ENCODE measurements at places on chromosomes 16 and 17. TPM values are rescaled to one million over a fixed set of nuclear protein-coding genes. Genes with fewer than 3 reads are reported as not detected.

DNA sequence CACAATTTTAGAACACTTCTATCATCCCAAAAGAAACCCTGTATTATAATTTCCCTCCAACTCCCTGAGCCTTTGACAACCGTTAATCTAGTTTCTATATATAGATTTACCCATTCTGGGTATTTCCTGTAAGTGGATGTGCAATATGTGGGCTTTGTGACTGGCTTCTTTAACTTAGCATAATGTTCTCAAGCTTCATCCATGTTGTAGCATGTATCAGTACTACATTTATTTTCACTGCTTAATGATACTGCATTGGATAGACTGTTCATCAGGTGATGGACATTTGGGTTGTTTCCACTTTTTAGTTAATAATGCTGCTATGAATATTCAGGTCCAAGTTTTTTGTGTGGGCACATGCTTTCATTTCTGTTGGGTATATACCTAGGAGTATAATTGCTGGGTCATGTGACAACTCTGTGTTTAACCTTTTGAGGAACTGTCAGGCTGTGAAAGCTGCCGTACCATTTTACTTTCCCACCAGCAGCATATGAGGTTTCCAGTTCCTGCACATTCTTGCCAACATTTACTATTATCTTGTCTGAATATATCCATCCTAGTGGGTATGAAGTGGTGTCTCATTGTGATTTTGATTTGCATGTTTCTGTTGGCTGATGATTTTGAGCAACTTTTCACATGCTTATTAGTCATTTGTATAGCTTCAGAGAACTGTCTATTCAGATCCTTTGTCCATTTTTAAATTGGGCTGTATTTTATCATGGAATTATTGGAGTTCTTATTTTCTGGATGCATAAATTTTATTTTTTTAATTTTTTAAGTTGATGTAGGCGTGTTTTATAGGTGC is 16.4 kb downstream of the REXO5 start:
- DNase-seq = no peak

- DNase-seq = no peak
Measured at GRCh38 chr17:78414178-78415162, 36.0 kb downstream of the PGS1 start.

DNA sequence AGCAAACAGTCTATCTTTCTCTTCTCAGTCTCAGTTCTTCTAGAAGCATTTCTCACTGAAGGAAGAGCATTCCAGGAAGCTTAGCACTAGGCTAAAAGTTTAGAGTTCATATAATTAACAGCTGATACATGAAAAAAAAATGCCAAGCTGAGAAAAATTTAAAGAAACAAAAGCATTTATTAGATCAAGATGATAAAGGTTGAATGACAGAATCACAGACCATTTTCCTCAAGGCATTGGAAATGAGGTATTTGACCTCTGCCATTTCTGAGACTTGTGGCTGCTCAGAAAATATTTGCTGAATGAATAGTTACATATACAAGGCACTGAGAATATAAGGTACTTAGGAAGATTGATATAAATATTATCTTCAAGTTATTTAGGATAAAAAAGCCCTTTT is 901.6 kb upstream of the GOT2 start:
- DNase-seq = no peak

DNA sequence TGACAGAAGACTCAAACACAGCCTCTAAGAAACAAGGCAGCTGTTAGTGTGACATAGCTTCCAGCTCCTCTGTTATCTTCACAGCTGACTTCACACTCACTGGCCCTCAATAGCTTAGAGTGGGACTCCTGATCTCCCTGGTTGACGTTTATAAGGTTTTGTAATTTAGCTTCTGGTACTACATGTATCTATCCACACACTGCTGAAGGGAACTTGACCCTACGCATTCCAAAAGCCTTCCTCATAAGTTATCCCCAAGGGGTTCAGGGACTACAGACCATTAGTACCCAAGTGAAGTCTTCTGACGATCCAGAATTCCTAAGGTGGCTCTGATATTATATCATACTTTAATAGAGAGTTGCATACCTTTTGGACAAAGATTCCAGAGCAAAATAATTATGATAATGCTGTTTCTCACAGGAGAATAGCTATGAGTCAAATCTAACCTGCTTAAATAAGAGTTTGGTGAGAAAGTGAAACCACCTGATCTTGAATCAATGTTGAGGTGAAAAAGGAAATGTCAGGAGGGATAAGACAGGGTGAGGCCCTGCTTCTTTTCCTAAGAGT is 14.5 kb downstream of the ACACA start:
- DNase-seq = no peak

- no peak for DNase-seq
Measured at GRCh38 chr16:27405546-27406451, 3.8 kb downstream of the IL21R start.

CACNG3 gene
- not detected for total RNA-seq

IL34 gene
- total RNA-seq = 1.3 TPM
